ENCODE measurements at places on chromosomes 2 and 18.

DNA sequence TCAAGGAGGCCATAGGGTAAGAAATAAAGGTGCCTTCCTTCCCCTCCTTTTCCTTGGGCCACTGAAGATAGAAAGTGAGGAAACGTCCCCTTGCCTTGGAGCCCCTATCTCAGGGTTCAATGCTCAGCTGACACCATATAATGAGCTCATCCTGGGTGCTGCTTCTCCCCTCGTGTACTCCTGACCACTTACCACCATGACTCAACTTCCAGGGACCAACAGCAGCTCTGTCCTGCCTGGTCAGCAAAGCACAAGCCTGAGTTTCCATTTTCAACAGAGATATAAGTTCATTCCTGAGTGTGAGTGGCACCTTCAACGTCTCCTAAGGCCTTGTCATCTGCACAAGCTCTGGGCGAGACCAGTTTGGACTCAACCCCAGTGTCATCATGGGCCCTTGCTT is 151.2 kb downstream of the CAPN13 start:
- DNase-seq: no peak

GRCh38 chr2:70144443-70145143 is 46.2 kb downstream of the C2orf42 start:
- DNase-seq: no peak

DNA sequence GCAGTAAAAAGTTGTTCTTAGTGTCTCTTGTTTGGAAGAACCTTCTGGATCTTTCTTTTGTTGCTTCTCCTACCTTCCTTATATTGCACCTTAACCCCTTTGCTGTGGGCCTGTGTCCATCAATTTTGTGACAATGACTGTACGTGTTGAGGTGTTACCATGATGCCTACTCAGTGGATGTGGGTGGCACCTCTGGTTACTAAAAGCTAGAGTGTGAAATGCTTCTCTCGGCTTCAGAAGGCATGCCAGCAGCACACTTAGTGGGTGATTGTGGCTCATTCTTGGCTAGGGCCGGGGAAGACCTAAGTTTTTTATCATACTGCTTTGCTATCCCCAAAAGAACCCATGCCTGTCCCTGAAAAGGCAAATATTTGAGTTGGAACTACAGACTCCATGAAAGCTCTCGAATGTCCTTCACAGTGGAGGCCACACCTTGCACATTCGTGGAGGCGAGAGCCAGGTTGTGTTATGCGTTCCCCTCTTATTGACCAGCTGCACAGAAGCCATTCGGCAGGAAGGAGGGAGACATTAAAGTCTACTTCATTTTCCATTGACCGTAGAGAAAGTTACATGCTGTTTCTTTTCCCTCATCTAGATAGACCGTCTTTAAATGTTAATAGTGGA is 513.2 kb upstream of the RAB12 start:
- no peak for DNase-seq

DNA sequence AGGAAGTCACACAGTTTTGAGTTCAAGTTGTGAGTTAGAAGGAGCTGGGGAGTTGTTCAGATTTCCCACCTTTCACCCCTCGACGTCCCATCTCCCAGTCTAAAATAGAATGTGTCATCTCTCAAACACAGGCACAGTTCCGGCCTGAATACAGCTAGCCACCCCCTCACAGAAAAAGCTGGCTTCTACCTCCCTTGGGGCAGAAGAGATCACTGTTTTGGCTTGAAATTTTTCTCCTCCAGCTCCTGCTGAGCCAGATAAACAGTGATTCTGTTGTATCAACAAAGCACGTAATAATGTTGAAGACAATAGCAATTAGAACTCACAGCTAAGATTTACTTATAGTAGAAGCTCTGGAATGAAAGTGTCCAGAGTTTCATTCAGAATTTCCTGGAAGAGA is 74.7 kb downstream of the KIAA2012 start:
- no peak for DNase-seq

DNA sequence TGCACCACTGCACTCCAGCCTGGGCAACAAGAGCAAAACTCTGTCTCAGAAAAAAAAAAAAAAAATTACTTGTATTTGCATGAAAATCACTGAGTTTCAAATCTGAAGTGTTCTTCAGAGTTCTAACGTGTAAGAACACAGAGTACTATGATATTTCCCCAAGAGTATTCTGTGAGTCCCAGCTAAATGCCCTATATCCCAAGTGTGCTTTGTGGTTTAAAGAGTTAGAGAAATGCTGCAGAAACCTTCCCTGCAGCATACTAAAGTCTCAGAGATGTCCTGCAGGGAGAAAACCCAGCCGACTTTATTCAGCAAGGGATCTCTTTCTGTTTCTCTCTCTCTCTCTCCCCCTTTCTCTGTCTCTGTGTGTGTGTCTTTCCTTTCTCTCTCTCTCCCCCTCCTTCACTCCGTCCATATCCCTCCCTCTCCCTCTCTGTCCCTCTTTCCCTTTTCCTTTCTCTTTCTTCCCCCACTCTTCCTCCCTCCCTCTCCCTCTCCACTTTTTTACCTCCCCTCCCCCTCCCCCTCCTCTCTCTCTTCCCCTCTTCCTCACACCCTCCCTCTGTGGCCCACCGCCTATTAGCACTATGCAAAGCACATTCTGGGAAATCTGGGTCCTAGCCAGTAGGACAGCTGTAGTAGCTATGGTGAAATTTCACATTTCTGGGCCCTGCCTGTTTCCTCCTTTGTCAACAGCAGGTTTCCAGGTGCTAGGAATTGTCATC is 54.2 kb downstream of the ACTR2 start:
- no peak for DNase-seq

- no peak for DNase-seq
Measured at GRCh38 chr2:106919012-106919411, 33.0 kb upstream of the ST6GAL2 start.

GRCh38 chr2:160658851-160659250 is 165.2 kb upstream of the RBMS1 start:
- DNase-seq: no peak

GRCh38 chr2:60002183-60002867 is 551.1 kb downstream of the BCL11A start:
- no peak for DNase-seq
